Hippocampal formation (tissue), 2 donors: ENCODE measurements at places on chromosomes 12 and 14.

DNA sequence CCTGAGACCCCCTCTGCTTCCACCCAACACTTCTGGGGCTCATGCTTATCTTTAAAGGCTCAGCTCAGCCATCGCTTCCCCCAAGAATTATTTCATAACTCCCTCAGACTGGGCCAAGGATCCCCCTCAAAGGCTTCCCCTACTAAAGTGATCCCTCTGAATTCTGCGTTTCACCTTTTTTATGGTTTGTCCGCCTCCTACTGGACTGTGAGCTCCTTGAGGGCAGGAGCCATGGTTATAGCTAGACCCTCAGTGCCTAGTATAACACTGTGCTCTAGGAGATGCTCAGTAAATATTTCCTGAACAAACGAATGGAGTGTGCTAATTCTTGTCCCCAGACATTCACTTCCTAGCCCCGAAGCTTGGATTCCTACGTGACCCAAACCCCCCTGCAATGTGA, 20.5 kb upstream of the SRRM4 start:
- no peak for DNase-seq

DNA sequence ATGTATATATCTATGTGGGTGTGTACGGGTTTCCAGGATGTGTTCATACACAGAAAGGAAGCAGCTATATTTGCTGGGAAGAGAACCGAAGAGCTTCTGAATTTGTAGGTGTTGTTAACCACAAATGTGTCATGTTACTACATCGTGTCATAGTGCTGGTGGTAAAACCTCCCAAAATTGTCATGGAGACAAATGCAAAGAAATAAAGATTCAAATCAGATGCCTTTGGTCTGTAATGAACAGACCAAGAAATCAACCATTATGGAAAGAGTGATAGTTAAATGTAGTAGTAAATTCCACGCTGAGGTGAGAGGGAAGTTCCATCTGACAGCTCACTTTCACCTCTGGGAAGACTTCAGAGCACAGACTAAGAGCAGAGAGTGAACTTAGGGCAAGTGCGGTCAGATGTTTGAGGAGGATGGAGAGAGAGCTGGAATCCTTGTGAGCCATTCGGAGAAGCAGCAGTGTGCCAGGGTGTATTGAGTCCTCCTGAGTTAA, 487.5 kb downstream of the TMEM121 start:
- DNase-seq = no peak

DNA sequence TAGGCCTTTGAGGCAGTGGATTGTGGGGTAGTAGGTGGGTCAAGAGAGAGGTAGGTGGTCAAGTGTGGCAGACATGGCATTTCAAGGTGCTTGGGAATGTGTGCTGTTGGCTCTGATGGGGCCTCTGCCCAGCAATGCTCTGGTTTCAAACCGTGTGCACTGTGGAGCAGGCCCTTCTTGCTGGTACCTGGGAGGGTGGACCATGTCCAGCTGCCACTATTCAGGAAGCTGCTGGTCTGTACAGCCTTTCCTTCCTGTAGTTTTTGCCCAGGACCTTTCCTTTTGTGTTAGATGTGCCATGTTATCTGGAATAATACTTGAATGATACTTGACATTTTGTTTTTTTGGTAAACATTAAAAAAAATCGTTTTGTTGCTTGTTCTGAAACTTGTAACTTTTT, 14.8 kb downstream of the RIMKLB start:
- DNase-seq = no peak

- DNase-seq = no peak
Observed at GRCh38 chr12:108214486-108214885, 85.4 kb downstream of the WSCD2 start.

GRCh38 chr12:49230176-49230804, 34.6 kb upstream of the TUBA1C start:
- DNase-seq = no peak

- DNase-seq = no peak
Observed at GRCh38 chr12:96404696-96405095, 4.5 kb upstream of the CDK17 start.

- DNase-seq = no peak
Observed at GRCh38 chr14:21075719-21076437, 5.8 kb downstream of the ARHGEF40 start.

DNA sequence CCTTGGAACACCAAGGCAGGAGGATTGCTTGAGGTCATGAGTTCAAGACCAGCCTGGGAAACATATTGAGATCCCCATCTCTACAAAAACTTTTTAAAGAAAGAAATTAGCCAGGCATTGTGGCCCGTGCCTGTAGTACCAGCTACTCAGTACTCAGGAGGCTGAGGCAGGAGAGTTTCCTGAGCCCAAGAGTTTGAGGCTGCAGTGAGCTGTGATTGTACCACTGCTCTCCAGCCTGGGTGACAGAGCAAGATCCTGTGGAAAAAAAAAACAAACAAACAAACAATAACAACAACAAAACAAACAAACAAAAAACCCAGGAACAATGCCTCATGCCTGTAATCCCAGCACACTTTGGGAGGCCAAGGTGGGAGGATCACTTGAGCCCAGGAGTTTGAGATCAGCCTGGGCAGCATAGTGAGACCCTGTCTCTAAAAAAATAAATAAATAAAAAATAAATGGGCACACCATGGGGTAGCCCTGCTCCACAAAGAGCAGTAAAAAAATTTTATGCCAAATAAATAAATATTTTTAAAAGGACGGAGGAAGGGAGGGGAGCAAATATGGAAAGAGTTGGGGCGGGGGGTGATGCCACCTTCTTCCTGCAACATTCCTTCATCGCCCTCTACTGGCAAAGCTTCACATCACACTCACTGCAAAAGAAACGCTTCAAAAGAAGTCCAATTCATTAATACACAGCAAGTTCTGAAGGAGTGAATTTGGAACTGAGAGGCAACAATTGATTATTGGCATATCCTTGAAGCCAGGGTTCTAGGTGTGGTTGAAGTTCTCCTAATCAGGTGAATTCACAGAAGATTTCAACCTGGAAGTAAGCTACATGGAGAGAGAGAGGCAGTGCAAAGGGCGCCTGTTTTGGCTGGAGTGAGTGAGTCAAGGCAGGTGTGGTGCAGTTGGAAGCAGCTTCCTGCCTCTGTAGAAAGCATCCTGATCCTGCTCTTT, 8.8 kb upstream of the GNPTAB start:
- DNase-seq = peak; percentile 21

- DNase-seq = no peak
Observed at GRCh38 chr12:70692681-70693288, 55.6 kb upstream of the PTPRB start.

DNA sequence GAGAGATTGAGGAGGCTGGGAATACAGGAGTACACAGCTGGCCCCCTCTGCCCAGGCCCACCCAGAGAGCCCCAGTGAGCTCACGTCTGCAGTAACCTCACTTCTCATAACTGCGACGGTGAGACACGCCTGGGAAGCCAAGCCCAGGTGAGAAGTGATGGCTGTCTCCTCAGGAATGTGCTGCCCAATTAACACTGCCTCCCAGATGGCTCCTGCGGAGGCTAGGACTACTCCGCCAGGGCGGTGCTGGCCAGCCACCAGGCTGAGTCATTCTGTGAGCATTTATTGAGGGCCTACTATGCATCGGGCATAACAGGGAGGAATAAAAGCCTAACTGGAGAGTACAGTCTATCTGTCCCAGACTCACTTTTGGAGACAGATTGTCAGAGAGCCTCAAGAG, 9.3 kb upstream of the TMEM106C start:
- no peak for DNase-seq

- DNase-seq = peak; percentile 56
Observed at GRCh38 chr12:101021911-101022388, 188.1 kb downstream of the SLC5A8 start.
